Left lobe of liver (tissue), 2 donors: ENCODE measurements at places on chromosomes 7 and 10. TPM values are rescaled to one million over a fixed set of nuclear protein-coding genes. Genes with fewer than 3 reads are reported as not detected.

TSPAN13 gene
- 41.3 TPM for total RNA-seq

NME8 gene
- total RNA-seq: not detected

FGF8 gene
- not detected for total RNA-seq

WEE2 gene
- not detected for total RNA-seq

SPDYE1 gene
- not detected for total RNA-seq

ATP5MK gene
- 154 TPM for total RNA-seq

TMEM270 gene
- total RNA-seq: not detected

MEST gene
- total RNA-seq: 44.4 TPM

TUBAL3 gene
- not detected for total RNA-seq

CYP2C19 gene
- total RNA-seq: 13.0 TPM

JAZF1 gene
- total RNA-seq: 5.4 TPM

NRCAM gene
- 1.1 TPM for total RNA-seq

LARP4B gene
- total RNA-seq: 37.1 TPM

HSPA12A gene
- total RNA-seq: 2.7 TPM

UPK3B gene
- 1.2 TPM for total RNA-seq

CFAP43 gene
- total RNA-seq: 0.50 TPM

UCN3 gene
- total RNA-seq: not detected

HECW1 gene
- total RNA-seq: not detected

CYP2C8 gene
- total RNA-seq: 1,524 TPM

CPA4 gene
- total RNA-seq: not detected

AEBP1 gene
- total RNA-seq: 9.4 TPM

TMEM168 gene
- 6.1 TPM for total RNA-seq

BTBD16 gene
- total RNA-seq: 1.5 TPM

ZNF394 gene
- total RNA-seq: 8.6 TPM

SYNPO2L gene
- total RNA-seq: not detected

COL26A1 gene
- total RNA-seq: 6.7 TPM

HOXA2 gene
- total RNA-seq: 0.15 TPM

DNAH11 gene
- 1.7 TPM for total RNA-seq

ZKSCAN1 gene
- 99.9 TPM for total RNA-seq

GSDME gene
- 4.8 TPM for total RNA-seq

CALHM1 gene
- not detected for total RNA-seq

CUZD1 gene
- total RNA-seq: 1.6 TPM

KCNMA1 gene
- total RNA-seq: 44.0 TPM

TAS2R39 gene
- not detected for total RNA-seq

PLAU gene
- total RNA-seq: 0.50 TPM

SORCS1 gene
- total RNA-seq: 0.10 TPM

MUC12 gene
- 0.05 TPM for total RNA-seq

HKDC1 gene
- total RNA-seq: 0.65 TPM

UBE2D1 gene
- total RNA-seq: 2.2 TPM

DMBT1 gene
- 0.15 TPM for total RNA-seq

SORCS3 gene
- total RNA-seq: not detected

SPDYE6 gene
- total RNA-seq: not detected

FMC1 gene
- 12.1 TPM for total RNA-seq

GATA3 gene
- total RNA-seq: 0.88 TPM

VIPR2 gene
- total RNA-seq: 0.28 TPM

CPXM2 gene
- total RNA-seq: 0.45 TPM

ICA1 gene
- total RNA-seq: 1.9 TPM

GRB10 gene
- 54.9 TPM for total RNA-seq

PLCE1 gene
- total RNA-seq: 0.28 TPM

NUP205 gene
- total RNA-seq: 12.2 TPM

AGAP4 gene
- total RNA-seq: 7.7 TPM

PPP1R9A gene
- total RNA-seq: 1.2 TPM

ITIH5 gene
- total RNA-seq: 0.30 TPM

PCDH15 gene
- not detected for total RNA-seq

STK32C gene
- 3.3 TPM for total RNA-seq
